ENCODE measurements at places on chromosomes 4 and X.

- DNase-seq: peak; percentile 77
Measured at GRCh38 chr4:10006231-10006600, 15.1 kb downstream of the SLC2A9 start.

GRCh38 chrX:132533409-132533808 is 44.6 kb upstream of the MBNL3 start:
- no peak for DNase-seq

DNA sequence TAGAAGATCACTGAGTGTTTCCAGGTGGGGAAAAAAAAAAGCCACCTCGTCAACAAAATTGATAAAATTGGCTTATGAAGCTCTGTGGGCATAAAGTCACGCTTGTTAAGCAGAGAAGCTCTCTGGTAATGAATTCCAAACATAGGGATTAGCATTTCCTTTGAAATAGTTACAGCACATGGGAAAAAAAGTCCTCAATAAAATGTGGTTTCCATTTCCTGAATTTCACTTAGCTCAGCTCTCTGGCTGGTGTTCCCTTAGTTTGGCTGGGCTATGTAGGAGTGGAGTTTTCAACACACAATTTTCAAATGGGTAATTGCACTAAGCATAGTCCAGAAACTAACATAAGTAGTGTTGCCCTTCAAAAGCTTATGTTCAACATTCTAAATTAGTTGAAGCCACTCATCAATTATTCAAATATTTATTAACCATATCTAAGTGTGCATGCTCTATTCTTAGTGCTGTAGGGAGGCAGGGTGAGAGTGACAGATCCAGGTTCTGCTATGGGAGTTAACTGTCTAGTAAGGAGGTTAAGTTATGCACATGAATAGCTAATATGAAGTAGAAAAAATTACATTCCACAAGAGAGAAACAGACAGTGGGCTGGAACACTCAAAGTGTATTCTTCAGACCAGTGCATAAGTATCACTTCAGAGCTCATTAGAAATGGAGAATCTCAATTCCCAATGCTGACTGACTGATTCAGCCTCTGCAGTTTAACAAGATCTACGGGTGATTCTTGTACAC is 445.7 kb downstream of the SMARCA1 start:
- DNase-seq: no peak

DNA sequence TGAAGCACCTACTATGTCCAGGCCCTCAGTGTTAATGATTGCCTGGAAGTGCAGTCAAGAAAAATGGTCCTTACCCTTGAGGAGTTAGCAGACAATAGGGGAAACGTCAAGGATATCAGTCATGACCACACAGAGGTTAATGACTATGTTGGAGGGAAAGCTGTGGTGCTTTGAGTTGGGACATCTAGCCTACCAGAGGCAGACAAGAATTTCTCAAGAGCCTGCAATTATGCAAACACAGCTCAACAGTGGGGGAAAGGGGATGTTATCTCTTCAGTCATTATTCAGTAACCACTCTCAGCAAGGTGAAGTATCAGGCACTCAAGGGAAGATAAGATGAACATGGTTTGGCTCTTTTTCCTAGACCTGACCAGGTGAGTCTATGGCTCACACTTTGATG is 7.0 kb upstream of the FGFBP1 start:
- DNase-seq: no peak

GRCh38 chr4:38452009-38452408 is 212.0 kb upstream of the KLF3 start:
- DNase-seq: no peak

- no peak for DNase-seq
Measured at GRCh38 chr4:102447413-102447812, 53.7 kb upstream of the NFKB1 start.

- no peak for DNase-seq
Measured at GRCh38 chr4:98780926-98781325, 122.5 kb upstream of the TSPAN5 start.

DNA sequence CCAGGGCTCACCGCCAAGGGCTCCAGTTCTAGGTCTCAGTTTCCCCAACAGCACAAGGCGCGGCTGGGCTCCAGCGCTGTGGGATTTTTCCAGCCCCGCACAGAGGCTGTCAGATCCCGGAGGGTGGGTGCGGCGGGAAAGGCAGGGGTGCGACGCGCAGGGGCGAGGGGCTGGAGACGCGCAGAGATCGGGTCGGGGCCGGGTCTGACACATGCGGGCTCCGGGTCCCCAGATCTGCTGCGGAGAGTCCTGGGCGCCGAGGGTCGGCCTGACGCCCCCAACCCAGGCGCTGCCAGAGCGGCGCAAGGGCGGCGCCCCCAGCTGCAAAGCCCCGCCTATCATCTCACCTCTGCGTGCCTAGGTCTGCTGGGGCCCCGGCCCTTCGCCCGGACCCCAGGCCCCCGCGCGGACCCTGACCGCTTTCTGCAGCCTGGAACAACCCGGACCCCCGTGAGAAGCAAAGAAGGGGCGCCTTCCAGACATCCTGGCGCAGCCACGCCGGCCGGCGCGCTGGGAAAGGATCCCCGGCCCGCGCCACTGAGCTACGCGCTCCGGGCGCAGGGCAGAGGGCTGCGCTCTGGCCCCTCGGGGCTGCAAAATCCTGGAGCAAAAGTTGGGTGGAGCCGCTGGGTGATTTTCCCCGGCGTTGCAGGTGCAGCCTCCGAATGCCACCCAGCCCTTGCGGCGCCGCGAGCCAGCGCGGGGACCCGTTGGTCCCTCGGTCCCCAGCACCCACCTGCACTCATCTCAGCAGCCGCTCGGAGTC is 486 bp downstream of the ABLIM2 start:
- no peak for DNase-seq

- DNase-seq: no peak
Measured at GRCh38 chrX:97968376-97969163, 1084.9 kb downstream of the RPA4 start.

- no peak for DNase-seq
Measured at GRCh38 chrX:51976503-51976902, 83.1 kb downstream of the MAGED1 start.

- no peak for DNase-seq
Measured at GRCh38 chr4:189177130-189177529, 763.5 kb upstream of the FRG1 start.

GRCh38 chr4:87241336-87241735 is 20.9 kb upstream of the KLHL8 start:
- no peak for DNase-seq

- no peak for DNase-seq
Measured at GRCh38 chrX:156000361-156000926, 2.9 kb downstream of the IL9R start.

- no peak for DNase-seq
Measured at GRCh38 chrX:51876441-51876840, 17.0 kb upstream of the MAGED1 start.

DNA sequence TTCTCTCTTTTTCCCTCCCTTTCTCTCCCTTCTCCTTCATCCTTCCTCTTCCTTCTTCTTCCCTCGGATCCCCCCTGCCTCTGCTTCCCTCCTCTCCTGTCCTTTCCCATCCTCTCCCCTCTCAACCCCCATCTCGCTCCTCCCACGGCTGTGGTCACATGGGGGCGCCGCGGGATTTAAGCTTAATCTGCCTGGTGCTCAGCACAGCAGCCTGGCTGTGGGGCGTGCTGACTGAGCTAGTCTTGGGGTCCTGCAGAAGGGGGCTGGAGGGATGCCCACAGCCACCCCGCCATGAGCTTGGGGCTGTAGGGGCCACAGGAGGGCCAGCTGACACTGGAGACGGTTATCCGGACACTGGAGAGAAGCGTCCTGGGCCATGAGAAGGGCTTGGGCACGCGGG is 10.7 kb downstream of the SMIM10L2A start:
- no peak for DNase-seq

- no peak for DNase-seq
Measured at GRCh38 chrX:46204721-46205422, 340.3 kb downstream of the ZNF674 start.

GRCh38 chr4:76654791-76655190 is 219.8 kb downstream of the SHROOM3 start:
- DNase-seq: no peak

GRCh38 chr4:16226816-16227461 is 668 bp upstream of the TAPT1 start:
- DNase-seq: no peak

GRCh38 chrX:8738588-8739189 is 6.8 kb upstream of the ANOS1 start:
- no peak for DNase-seq

GRCh38 chr4:88964450-88964849 is 92.5 kb downstream of the FAM13A start:
- DNase-seq: no peak

GRCh38 chr4:157722146-157722545 is 450.7 kb downstream of the GASK1B start:
- no peak for DNase-seq

DNA sequence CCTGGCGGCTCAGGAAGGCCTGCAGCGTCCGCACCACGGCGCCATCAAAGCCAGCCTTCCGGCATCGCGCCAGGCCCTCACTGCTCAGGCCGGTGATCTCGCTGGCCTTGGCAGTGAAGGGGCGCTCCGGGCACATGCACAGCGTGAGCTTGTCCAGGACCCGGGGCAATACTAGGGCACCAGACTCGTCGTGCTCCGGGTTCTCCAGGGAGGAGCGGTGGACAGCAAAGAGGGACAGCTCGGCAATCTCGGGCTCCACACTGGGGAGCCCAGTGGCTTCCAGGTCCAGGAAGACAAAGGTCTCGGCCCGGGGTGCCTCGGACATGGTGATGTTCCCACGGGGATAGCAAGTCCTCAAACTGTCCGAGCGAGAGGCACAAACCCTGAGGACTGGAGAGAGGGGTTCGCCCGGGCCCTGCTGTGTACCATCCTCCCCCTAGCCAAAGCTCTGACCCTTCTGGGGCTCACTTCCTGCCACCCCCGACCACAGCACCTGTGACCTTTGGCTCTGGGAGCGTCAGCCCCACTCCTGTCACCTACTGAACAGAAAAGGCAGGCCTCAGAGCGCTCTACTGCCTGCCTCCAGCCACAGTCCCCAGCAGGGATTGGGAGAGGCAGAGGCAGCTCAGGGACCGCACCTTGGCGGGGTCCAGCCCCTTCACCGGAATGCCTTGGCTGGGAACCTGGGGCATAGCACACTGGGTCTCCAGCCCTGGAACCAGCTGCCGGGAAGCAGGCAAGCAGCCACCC is 575 bp downstream of the TREX2 start:
- DNase-seq: no peak

GRCh38 chr4:13174001-13174400 is 310.1 kb downstream of the RAB28 start:
- DNase-seq: no peak
